ENCODE measurements at places on chromosomes 1 and 21. TPM values are rescaled to one million over a fixed set of nuclear protein-coding genes. Genes with fewer than 3 reads are reported as not detected.
A peak's percentile ranks its signal among the peaks of the same experiment; 100 is the strongest.

DMRTA2 gene
- total RNA-seq: not detected

- DNase-seq: no peak
These were observed 69.5 kb upstream of the IGSF21 start for GRCh38 chr1:18038051-18038450.

DNA sequence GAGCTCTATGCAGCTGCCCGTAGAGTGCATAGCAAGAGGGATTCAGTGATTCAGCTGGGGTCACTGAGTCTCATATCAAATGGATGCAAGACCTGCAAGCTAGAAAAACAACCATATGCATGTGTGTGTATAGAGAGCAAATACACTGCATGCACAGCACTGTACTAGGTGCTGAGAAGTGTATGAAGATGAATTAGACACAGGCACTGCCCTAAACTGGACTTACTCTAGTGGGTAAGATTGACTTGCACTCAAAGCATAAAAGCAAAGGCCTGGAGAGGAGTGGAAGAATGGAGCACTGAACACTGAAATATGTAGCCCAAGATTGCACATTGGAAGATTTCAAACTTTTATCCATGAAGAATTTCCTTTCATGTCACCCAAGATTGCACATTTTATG lies 5.5 kb upstream of the GBP1 start:
- no peak for DNase-seq

DNA sequence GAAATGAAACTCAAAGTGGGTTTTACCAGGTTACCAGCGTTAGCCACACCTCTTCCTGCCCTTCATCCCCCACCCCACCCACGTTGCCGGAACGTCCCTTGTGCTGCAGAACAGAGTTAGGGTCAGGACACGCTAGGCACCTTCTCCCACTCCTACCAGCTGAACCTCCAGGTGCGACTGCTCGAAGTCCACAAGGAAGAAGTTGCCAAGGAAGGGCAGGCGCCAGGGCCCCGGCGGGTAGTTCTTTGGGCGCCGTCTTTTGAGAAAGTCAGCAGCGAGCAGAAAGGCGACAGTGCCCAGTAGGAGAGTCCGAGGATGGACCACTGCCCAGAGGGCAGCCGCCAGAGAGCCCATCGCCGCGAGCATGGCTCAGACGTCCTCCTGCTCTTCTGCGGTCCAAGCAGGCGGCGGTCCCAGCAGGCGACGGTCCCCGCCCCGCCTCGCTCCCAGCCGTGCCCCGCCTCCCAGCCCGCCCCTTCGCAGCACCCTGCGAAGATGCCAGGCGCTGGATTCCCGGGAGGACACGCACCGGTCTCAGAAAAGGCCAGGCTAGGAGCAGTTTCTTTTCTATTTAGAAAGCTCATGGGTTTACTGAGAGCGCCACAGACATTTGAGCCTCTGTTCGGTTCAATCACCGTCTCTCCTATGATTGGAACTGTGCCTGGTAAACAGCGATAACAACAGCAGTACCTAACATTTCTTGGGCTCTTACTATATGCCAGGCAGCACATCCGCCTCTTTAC lies at the start of gene CYP2J2:
Gene CYP2J2, minus strand, starts transcription at position 393 of the 743 bp plus-strand sequence. Its CDS starts 27 bp downstream, at position 366.
- DNase-seq: no peak

- no peak for DNase-seq
These were observed 250.2 kb downstream of the NPHP4 start for GRCh38 chr1:5742032-5742431.

- no peak for DNase-seq
These were observed 413.0 kb upstream of the ESRRG start for GRCh38 chr1:217135987-217136894.

DNA sequence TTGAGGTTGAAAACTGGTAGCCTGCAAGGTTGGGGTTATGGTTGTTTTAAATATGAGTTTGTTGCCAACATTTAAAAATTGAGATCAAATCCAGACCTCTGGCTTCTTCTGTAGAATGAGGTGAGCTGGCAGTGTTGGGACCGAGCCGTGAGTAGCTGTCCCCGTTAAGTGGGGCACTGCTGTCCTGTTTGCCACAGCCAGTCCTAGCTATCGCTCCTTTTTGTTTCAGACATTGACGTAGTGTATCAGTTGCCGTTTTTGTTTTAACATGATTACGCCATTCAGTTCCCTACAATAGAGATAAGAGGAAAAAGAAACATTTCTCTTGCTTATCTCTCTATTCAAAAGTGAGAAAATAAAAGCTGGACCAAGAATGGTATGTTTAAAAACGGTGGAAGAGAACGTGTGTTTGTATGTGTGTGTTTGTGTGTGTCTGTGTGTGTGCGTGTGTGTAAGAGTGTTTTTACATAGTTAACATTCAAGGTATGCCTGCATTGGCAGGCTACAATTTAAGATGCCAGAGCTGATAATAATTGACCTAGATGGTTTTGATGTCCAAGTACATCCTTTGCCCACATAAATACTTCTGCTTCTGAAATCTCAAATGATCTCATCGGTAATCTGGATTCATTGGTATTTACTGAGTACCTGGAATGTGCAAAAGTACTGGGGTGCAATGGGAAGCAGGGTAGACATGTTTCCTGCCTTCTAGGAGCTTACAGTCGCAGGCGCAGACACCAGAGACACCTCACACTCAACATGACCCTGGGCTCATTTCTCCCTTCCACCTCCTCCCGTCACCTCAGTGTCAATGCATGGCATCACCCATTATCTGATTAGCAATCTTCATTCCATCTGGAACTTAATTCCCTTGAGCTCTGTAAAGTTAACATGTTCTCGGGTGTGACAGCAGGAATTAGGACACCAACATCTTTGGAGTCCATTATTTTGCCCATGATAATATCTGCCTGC lies 65.8 kb downstream of the HUNK start:
- no peak for DNase-seq

RAB25 gene
- not detected for total RNA-seq

- DNase-seq: no peak
These were observed 38.5 kb downstream of the PYHIN1 start for GRCh38 chr1:158969855-158970254.

ILDR2 gene
- not detected for total RNA-seq

- no peak for DNase-seq
These were observed 8.4 kb upstream of the PEX19 start for GRCh38 chr1:160293020-160293968.

SPAG17 gene
- total RNA-seq: not detected

DNAI4 gene
- 8.9 TPM for total RNA-seq

DNA sequence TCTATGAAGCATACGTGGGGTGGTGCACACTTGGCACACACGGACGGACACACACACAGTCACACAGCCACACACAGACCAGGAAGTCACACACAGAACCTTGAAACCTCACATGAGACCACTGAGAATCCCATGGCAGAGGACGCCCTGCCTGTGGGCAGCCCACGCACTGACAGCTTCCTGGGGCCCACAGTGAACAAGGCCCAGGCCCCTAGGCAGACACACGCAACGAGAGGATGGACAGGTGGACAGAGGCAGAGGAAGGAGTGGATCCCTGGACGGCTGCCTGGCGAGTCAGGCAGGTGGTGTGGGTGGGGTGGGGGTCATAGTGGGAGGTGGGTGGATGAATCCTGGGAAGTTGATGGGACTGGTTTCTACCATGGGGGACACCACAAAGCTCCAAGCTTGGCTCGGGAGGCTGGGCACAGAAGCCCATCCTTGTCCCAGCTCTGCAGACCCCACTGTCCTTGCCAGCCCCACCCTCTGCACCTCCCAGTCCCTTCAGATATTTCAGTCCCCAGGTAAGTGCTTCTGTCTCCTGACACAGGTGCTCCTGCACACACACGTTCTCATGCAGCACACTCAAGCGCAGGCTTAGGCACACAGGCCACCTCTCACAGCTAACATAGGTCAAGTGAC lies 49.1 kb downstream of the WNT9A start:
- DNase-seq: peak; percentile 72

CELA3A gene
- total RNA-seq: not detected

DNA sequence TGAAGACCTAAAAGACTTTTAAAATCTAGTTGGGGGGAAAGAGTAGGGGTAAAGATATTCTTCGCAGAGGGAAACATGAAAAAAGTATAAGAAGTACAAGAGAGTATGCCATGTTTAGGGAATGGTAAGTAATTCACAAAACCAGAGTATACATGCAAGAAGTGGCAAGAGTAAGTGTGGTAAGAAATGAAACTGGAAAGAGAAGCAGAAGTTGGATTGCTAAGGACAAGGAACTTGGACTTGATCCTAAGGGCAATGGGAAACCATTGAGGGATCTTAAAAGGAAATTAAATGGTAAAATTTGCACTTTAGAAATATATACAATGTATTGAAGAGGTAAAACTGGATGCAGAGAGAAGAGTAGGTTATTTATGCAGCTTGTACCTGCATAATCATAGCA lies 9.2 kb upstream of the ZNF644 start:
- no peak for DNase-seq

DNA sequence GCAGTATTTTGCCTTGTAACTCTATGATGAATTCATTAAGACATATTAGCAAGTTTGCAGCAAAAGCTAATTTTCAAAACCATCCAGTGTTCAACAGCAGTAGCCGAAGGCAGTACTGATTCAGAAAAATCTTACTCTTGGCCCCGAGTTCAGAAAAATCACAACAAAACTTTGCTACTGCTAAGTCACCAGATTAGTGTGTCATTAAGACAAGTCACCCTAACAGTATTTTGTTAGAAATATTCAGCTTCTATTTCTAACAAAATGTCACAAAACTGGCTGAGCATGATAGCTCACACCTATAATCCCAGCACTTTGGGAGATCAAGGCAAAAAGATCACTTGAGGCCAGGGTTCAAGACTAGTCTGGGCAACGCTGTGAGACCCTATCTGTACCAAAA lies 8.2 kb downstream of the GTF2B start:
- DNase-seq: no peak

OPRD1 gene
- 0.27 TPM for total RNA-seq

DNA sequence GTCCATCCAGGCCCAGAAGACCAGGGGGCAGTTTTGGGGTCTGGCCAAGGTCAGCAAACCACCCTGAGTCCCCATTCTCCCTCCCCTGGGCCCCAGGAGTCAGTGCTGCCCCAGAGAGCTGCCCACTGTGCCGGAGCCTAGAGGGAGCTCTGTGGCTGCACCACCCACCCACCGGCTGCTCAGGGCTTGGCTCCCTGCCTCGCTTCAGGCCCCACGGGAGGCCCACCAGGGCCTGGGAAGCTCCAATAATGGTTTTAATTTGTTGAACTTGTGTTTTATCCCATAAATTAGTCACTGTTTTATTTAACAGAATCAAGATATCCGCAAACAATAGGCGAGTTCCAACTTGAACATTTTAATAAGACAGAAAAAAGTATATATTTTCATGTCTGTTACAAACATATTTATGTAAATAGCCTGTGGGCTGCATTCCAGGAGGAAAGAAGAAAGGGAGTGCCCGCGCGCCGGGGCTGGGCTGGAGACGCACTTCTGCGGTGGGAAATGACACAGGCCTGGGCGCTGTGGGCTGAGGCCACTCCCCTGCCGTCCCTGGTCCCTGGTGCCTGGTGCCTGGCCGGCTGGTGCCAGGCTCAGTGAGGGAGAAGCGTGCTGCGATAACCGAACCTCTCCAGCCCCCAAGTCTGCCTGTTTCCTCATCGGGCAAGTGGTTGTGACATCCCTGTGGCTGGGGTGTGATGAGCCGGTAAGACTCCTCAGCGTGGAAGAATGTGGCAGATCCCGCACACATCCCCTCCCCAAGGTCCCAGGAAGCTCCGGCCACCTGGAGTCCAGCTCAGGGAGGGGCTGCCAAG lies 160.5 kb downstream of the PEX14 start:
- DNase-seq: no peak

GRCh38 chr1:187013582-187014200 lies 184.9 kb downstream of the PLA2G4A start:
- DNase-seq: no peak

DNA sequence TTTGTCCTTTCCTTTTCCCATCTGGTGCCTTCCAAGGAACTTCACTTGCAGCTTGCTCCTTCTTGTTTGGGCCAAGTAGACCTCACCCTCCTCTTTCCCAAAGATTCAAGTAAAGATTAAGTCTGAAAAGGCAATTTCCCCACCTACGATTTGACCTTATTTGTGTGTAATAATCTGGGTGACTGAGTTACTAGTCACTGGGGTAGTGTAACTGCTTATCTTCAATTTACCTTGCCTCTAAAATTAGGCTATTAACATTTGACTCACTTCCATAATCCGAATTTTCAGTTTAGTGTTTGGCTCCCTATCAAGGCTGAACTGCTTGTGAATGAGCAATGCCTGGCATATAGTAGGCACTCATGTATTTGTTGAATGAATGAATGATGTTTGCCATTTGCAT lies 59.6 kb downstream of the PLA2G4A start:
- DNase-seq: no peak

Measured in osteocyte (in vitro differentiated cells).